ENCODE measurements at places on chromosomes 11 and 22.

GRCh38 chr11:12023015-12023414, 14.6 kb upstream of the DKK3 start:
- no peak for DNase-seq

GRCh38 chr11:65204143-65204542, 22.4 kb downstream of the CAPN1 start:
- no peak for DNase-seq

DNA sequence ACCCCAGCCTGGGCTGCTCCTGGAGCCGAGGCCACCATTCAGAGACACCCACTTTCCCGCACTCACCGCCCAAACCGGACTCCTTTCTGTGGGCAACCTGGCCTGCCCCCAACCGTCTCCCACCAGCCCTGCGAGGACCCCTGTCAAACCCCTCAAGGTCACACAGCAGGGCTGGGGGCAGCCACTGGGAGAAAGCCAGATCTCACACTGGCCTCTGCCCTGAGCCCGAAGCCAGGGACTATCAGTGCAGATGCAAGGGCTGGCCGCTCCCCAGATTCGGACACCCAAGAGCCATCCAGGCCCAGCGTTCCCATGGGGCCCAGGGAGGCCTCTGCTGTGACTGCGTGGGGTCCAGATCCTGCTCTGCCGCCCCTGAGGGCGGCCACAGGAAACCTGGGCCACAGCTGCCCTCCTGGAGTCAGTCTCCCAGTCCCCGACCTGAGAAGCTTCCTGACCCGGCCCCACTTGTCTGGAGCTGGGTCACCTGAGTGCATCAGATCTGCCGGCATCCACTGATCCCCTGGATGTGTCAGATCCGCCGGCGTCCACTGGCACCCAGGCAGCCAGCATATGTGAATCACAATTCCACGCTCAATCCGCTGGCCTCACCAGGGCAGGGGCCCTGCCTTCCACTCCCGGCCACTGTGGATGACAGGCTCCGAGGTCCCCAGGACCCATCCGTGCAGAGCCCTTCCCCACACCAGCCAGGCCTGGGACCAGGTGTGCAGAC, 139.7 kb downstream of the BRD1 start:
- no peak for DNase-seq

- no peak for DNase-seq
Measured at GRCh38 chr11:111652184-111652583, 49.9 kb downstream of the SIK2 start.

DNA sequence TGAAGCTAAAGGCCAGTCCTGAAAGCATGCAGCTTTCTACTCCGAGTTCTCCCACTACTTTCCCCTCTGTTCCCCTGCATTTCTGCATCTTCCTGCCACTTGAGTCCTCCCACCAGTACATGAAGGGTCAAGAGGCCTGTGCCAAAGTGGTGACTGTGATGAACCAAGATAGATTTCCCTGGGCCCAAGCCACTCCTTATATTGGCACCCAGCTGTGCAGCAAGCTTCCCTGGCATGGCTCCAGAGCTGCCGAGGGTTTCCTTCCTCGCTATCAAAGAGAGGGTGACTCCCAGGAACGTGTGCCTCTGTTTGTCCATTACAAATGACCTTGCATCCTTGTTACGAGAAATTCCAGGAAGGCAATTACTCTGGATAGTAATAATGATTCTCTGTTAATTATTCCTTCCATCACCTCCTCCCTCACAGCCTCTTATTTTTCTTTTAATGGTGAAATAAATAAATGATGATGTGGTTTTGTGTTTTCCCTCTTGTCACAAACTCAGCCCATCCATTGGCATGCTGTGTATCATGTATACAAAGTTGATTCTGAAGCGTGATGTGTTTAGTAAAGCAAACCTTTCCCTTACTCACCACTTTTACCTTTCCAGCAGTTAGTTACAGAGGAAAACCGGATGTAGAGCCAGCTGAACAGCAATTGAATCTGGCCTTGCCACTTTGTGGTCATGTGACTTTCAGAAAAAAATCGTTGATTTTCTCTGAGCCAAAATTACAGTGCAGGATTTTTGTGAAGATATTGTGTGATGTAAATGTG, 8.3 kb downstream of the SRSF8 start:
- DNase-seq, result no peak

- DNase-seq, result no peak
Measured at GRCh38 chr22:39207141-39208012, 37.4 kb downstream of the PDGFB start.

DNA sequence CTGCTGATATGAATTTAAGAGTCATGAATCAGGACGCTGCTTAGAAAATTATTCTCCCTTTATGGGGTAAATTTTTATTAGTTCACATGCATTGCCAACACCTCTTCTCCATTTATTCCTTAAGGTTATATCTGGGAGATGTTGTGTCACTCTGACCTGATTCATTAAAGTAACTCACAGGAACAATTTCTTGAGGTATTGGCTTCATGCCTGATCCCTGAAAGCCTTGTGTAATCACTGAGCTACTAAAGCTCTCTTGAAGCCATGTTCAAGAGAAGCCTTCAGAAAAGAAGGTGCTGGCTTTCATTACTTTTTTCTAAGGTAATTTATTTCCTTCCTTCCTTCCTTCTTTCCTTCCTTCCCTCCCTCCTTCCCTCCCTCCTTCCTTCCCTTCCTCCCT, 420.6 kb downstream of the RAB38 start:
- no peak for DNase-seq

- DNase-seq, result no peak
Measured at GRCh38 chr11:43688394-43688793, 7.9 kb downstream of the HSD17B12 start.

DNA sequence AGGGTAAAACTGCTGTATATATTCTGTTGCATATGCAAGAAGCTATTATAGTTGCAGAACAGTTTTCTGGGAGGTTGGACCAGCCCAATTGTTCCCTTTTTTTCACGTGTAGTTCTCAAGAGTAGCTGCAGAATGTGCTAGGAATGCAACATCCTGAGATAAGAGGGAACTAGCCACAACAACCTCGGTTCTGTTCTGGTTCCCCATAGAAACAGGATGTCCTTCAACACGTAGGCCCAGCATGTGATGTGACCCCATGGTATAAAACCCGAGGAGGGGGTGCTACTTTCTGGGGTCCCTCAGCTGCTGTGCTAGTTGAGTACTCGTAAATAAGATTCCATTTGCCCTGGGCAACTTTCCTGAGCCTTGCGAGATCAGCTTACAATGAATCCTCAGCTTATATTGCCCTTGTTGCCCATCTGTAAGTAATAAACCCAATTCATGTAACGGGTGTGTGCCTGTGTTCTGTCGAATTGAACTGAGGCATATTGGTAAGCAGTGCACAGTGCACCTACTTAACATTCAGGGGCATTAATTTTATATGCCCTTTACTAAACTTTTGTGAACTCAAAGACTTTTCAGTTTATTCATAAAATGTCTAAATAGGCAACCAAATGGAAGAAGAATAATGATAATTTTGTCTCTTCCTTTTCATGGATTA, 23.0 kb upstream of the TRAF6 start:
- no peak for DNase-seq

DNA sequence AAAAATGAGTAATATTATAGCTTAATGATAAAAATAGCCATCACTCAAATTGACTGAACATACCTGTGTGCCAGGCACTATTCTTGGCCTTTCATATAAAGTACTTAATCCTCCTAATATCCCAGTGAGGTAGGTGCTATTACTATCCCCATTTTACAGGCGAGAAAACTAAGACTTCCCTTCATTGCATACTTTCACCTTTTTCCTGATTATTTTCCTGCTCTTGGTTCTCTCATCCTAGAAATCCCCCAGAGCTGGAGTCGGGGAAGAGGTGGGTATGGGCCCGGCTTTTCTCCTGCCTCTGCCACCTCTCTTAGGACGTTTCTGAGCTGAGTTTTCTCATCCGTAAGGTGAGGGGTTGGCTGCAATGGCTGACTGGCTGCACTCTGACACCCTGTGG, 2.2 kb downstream of the NPTXR start:
- no peak for DNase-seq

- DNase-seq, result no peak
Measured at GRCh38 chr11:116690611-116691010, 82.2 kb downstream of the BUD13 start.

DNA sequence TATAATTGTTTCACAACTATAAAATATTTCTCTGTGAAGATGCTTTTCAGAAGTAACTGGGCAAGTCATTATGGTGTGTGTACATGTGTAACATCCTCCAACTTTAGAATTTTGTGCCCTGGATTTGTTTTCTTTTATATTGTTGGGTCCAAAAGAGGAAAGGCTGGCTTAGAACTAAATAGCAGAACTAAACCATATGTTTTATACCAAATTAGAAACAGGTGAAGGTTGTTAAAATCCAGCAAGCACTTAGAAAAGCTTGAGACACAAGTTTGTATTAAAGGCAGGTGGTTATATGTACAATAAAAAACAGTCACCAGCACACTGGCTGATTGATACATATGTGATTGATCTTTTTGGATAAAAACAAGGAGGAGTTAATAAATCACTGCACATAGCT, 158.5 kb downstream of the WNT11 start:
- no peak for DNase-seq

GRCh38 chr11:125559888-125560287, 9.4 kb upstream of the EI24 start:
- DNase-seq, result no peak

DNA sequence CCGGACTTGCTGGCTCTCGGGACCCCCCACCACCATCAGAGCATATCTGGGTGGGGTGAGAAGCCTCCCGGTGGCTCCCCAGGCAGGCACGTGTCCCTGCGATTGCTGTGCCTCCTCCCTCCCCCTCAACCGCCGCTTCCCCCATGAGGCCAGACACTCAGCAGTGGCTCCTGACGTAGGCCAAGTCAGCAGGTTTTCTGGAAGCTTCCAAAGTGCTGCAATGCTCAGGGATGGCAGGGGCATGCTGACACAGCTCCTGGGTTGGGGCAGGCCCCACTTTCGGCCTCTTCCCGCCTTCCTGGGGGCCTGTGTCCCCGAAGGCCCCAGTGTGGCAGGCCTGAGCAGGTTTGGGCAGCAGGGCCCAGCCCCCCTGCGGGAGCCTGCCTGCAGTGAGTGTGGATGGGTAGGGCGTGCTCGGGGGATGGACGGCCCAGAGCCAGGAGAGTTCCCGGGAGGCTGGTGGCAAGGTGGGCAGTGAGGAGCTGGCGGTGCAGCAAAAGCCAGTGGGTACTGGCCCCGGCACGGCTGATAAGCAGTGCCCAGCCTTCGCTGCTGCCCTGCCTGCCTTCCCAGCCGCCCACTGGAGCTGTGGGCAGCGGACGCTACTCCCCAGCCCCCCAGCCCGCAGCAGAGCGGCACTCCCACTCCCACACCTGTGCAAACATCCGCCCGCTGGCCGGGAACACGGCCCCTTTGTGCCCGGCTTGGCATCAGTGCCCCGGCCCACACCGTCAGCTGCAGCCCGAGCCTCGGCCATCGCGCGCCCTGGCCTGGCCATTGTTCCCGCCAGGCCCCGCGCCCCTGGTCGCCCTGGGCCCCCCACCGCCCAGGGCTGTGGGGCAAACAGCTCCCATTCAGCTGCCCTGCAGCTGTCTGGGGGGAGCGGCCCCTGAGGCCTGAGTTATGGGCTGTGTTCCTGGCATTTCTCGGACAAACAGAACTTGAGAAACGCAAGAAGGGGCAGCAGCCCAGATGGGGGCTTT, 125.0 kb downstream of the KCNQ1OT1 start:
- DNase-seq, result no peak

DNA sequence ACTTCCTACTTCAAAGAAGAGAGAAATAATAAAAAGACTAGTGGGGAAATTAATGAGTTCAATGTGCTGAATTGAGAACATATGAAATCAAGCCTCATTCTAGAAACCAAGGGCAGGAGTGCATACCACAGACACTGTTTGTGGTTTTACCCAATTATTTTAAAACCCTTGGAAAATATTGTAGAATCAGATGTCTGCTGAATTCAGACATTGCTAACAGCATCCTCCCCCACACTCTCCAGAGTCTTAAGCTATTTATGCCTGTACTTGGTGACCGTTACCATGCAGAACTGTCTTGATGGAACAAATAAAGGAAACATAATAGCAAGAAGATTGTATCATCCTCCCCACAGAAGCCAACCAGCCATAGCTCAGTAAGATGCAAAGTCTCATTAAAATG, 850.1 kb downstream of the NTM start:
- no peak for DNase-seq

DNA sequence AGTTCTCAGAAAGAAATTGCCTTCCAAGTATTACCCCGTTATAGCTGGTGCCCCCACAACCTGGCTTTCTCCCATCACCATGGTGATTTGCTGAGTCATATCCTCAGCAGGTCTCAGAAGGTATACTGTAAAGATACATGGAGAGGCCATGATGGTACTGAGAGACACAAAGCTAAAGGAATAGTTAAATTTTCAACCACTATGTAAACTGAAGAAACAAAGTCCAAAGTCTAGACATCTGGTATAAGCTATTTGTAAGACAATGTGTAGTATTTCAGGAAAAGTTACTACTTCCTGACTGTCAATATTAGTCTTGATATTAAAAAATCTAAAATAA, 377.1 kb downstream of the DCDC1 start:
- no peak for DNase-seq

- no peak for DNase-seq
Measured at GRCh38 chr22:33255791-33256190, 197.6 kb upstream of the SYN3 start.

DNA sequence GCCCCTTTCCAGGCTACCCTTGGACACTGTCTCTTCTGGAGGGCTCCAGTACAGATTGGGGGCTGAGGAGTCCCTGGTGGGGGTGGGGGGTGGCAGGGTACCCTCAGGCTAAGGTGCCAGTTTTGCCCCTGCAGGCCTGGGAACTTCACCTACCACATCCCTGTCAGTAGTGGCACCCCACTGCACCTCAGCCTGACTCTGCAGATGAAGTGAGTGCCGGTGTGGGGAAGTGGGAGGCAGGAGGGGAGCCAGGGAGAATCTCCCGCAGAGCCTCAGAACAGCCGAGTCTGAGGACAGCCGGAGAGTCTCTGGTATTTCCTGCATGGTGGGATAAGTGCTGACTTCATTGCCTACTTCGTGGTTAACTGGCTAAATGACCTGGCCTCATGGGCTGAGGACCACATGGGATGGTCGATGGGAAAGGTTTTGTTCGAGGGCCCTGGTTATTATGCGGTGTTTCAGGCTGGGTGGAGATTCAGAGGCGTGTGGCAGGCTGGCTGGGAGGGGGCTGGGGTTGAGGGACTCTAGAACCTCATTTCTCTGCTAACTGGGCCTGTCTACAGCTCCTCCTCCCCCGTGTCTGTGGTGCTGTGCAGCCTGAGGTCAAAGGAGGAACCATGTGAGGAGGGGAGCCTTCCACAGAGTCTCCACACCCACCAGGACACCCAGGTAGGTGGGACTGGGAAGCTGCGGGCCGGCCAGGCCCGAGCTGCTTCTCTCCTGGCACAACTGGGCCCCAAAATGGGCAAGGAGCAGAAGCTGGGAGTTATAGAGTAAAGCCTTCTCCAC, 8.5 kb downstream of the TMEM258 start:
- DNase-seq, result no peak

- no peak for DNase-seq
Measured at GRCh38 chr11:114149689-114150407, 90.3 kb downstream of the ZBTB16 start.

- no peak for DNase-seq
Measured at GRCh38 chr22:29799217-29799680, 32.1 kb downstream of the UQCR10 start.

GRCh38 chr11:9796266-9796665, 132.4 kb downstream of the SWAP70 start:
- DNase-seq, result no peak

GRCh38 chr11:29527391-29527936, 489.4 kb downstream of the KCNA4 start:
- DNase-seq, result no peak
